ENCODE measurements at places on chromosomes 4 and X.

DNA sequence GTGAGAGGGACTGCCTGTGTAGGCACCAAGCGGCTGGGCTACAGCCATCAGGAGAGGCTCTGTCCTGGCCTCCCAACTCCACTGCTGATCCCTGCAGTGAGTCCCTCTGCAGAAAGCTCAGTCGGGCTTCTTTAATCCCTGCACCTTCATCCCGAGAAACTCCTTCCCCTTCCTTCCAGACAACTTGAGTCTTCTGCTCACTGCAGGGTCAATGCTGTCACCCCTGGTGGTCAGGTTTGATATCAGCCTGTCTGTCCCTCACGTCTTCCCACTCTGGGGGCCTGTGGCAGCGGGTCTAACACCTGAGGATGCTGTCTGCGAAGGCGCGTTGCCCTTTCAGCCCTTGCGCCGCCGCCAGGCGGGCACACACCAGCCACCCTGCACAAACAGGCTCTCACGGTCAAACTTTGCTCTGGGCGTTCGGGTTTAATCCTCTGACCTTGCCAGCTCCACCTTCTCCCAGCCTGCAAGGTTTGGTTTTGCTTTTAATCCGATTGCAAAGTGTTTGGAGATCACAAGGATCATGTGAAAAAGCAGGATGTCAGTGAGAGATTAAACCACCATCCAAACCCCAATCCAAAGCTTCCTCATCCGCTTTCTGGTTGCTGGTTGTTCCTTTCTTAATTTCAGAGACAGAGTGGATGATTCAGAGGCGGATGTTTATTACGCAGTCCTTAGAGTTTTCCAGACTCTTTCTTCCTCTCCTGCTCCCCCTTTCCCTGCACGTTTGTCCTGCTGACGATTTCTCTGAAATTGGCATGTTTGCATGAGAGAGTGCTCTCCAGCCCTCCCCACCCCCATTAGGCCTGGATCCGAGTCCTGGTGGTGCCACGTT lies 74.8 kb upstream of the SLC34A2 start:
- DNase-seq, result no peak

DNA sequence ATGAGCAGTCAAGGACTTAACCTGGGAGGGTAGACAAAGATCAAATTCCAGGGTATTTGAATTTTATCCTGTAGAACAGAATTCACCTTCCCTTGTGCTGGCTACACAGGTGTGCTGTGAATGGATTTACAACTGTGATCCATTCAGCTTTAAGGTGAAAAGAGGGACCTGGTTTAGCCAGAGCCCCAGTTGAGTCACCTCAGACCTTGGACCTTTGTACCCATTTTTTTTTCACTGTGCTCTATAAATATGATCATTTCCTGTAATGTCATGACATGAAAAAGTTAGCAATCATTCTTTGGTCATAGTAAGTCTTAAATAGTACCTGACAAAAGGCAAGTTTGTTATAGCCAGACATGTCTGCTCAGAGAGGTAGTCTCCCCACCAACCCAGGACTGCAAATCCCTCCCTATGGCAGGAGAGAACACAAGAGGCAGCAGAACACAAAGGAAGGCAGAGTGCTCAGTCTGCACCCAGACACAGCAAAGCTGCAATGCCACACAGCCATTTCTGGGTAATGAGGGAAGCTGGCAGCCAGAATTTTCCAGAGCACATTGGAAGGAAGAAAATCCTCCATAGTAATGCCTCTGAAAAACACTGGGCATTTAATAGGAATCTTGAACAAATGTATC lies 77.9 kb downstream of the CXXC4 start:
- no peak for DNase-seq

GRCh38 chr4:8132400-8132799 lies 26.2 kb downstream of the ABLIM2 start:
- no peak for DNase-seq

- no peak for DNase-seq
These were observed 23.3 kb downstream of the MECP2 start for GRCh38 chrX:154074199-154074598.

DNA sequence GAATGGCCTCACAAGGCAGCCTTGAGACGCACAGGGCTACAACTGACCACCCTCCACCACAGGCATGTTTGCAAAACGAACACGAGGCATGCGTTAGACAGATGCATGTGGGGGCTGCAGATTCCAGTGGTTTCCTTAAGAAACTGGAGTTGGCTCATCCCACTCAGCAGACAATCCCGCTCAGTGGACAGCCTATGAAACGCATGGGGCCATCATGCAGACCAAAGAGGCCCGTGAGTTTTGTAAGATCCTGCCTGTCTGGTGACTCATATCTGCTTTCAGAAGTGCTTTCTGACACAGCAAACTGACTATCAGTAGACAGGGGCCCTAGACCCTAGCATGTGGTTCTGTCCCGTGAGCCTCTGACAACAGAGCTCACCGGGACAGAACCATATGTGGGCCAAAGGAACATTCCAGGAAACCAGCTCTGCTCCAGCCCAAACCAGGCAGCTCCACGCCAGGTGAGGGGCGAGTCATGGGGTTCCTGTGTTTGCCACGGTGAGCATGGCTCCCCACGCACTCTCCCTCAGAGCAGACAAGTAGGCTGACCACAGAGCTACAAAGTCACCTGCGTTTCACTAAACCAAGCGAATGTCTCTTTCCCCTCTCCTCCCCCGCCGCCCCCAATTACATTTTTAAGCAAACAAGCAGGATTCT lies 74.4 kb downstream of the MTMR1 start:
- peak; percentile 70 for DNase-seq

DNA sequence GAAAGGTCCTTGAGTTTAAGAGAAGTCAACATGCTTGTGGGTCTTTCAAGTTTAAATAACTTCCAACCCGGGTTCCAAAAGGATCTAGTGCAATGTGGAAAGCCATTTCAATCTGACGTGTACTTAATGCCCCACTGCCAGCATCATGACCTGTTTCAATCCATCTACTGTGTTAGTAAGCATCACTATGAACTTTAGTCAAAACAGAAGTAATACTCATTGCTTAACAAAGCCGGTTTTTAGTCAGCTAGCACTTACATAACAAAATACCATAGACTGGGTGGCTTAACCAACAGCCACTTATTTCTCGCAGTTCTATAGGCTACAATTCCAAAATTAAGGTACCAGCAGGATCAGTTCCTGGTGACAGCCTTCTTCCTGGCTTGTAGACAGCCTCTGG lies 677.5 kb downstream of the DMD start:
- no peak for DNase-seq

DNA sequence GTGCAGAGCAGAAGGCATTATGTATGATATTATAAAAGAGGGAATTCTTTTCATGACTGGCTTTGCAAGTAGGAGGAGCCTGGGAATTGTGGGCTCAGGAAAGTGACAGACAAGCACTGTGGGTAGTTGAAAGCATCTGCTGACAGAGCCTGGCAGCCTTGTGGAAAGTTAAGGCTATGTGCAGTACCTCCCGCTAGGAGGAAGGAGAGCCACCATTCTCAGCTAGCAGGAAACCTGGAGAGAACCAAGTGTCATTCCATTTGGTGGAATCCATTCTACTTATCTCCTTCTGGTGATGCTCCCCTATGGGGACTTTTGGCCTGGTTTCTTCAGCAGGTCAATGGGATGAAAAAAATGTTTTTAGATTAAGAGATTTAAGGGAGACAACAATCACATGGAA lies 81.8 kb downstream of the ASB9 start:
- no peak for DNase-seq

GRCh38 chr4:84708406-84709135 lies 125.6 kb downstream of the CDS1 start:
- DNase-seq, result no peak

- DNase-seq, result no peak
These were observed 67.4 kb downstream of the DHX15 start for GRCh38 chr4:24516926-24517325.

DNA sequence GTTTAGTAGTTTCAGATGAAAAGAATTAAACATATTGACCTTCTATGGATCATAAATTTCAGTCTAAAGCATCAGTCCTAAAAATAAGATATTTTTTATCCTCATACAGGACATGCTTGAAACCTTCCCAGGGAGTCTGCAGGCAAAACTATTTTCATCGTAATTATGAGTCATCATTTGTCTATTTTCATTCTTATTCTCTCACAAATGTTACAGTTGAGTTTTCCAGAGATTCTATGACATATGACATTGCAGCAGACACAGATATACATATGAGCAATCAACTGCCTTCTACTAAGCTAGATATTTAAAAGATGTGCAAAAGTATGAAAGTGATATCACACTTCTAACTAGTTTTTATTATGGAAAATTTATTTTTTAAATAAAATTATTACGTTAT lies 398.0 kb downstream of the MAGEB5 start:
- DNase-seq, result no peak

DNA sequence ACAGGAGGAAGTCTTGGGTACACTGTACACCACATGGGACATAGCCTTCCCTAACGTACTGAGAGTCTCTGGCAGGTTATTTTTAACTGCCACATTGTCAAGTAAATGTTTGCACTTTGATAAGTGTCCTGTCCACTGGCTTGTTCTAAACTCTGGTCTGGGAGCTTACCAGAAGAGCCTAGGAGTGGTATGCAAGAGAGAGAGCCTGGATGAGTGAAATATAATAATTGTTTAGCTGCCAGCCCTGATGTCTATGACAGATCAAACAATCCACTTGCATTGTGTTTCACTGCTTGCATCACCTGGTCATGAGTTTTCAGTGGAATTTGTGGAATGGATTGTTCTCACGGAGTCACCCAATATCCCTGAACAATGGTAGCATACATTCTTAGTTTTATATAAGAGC lies 91.6 kb downstream of the SHROOM3 start:
- no peak for DNase-seq

- DNase-seq, result no peak
These were observed 490.9 kb upstream of the AADAT start for GRCh38 chr4:170580651-170581050.

GRCh38 chrX:114626323-114626722 lies 42.4 kb downstream of the HTR2C start:
- no peak for DNase-seq

- DNase-seq, result no peak
These were observed 1.3 kb downstream of the TBL1X start for GRCh38 chrX:9466124-9466495.

- DNase-seq, result peak; percentile 45
These were observed 23.8 kb downstream of the SMIM20 start for GRCh38 chr4:25937801-25938200.

GRCh38 chr4:145957302-145957701 lies 18.7 kb upstream of the ZNF827 start:
- DNase-seq, result no peak

- DNase-seq, result no peak
These were observed 138.8 kb downstream of the MTNR1A start for GRCh38 chr4:186416451-186417060.

- DNase-seq, result peak; percentile 9
These were observed 810.3 kb downstream of the IL1RAPL1 start for GRCh38 chrX:29397506-29397905.

DNA sequence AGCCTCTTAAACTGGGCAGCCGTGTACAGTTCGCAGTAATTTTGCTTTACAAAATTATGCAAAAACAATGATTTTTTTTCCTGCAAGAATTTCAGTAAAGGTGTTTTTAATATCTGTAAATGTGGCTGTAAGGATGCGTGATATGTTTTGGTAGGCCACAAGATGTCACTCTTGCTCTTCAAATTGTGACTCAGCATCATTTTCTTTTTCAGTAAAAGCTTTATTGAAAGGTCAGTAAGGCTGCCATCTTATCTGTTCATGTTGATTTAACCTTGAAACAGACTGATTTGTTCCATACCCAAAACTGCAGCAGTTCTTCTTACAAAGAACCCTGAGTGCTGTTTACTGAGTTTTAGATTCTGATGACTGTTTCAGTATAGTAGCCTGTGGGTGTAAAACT lies 39.9 kb downstream of the TXLNG start:
- peak; percentile 27 for DNase-seq

- peak; percentile 22 for DNase-seq
These were observed 2.5 kb upstream of the PLP1 start for GRCh38 chrX:103774070-103774642.

DNA sequence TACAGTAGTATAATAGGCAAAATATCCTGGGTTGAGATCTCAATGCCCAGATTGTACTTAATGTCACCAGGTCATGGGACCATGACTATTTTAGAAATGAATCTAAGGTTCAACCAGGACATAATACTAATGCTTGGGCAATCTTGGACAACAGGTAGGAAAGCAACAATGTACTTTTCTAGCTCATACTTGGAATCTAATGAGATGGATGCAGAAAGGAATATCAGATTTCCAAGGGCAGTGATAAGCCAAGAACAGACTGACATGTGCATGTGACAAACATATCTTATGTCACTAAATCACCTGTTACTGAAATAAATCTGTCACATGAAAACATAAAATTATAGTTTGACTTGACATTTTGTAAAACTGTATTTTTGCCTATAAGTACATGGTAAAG lies 51.1 kb downstream of the RPS6KA3 start:
- no peak for DNase-seq

- no peak for DNase-seq
These were observed 51.8 kb upstream of the JADE1 start for GRCh38 chr4:128757712-128758111.

GRCh38 chrX:109373468-109373867 lies 108.4 kb downstream of the GUCY2F start:
- DNase-seq, result no peak

DNA sequence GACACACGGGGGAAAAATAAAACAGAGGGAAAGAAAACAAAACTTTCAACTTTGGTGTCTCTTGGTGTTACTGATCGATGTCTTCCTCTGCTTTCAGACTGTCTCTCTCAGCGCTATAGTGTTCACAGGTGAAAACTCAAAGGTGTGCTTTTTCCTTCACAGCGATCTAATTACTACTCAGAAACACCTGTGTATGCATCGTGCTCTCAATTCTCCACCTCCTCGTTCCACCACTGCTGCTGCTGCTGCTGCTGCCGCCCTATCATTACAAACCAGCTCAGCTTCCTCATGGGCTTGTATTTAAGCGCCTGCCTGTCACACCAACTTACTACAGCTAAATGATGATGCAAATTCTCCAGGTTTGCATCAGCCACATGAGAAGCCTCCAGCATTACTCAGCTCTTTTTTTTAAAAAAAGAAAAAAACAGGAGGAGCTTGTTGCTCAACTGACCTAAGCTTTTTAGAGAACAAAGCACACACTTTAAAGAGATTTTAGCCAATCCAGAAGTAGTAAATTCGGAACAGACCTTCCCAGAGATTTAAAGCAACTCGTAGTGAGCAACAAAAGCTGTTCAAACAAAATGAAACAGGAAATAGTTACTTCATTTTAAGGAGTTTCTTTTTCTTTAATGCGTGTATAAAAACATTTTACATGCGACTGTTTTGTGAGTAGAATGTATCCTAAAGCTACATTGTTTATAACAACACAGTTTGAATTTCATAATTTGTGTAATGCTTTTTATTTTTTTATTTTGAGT lies at the start of gene SLC7A11:
Gene SLC7A11, minus strand, starts transcription at position 274 of the 758 bp plus-strand sequence. CDS start 280 bp downstream, outside the sequence.
- DNase-seq, result peak; percentile 96

GRCh38 chrX:107704587-107704986 lies 71.0 kb downstream of the TSC22D3 start:
- no peak for DNase-seq

All from GM04504 (cell line).